ENCODE measurements at places on chromosomes 3 and 15. TPM values are rescaled to one million over a fixed set of nuclear protein-coding genes. Genes with fewer than 3 reads are reported as not detected.

Gene GP5
- total RNA-seq = not detected

Gene CATSPER2
- 0.26 TPM for total RNA-seq

Gene CPN2
- total RNA-seq = not detected

Gene LRRC3B
- not detected for total RNA-seq

Gene MBD4
- total RNA-seq = 26.4 TPM

Gene ZMYND10
- total RNA-seq = 0.26 TPM

Gene ZKSCAN7
- 2.1 TPM for total RNA-seq

Gene CKMT1A
- 3.3 TPM for total RNA-seq

Gene QARS1
- total RNA-seq = 118 TPM

Gene STAC
- 0.33 TPM for total RNA-seq

Gene TNFAIP8L3
- 7.7 TPM for total RNA-seq

Gene CERS3
- total RNA-seq = not detected

Gene NDUFB5
- total RNA-seq = 142 TPM

DNA sequence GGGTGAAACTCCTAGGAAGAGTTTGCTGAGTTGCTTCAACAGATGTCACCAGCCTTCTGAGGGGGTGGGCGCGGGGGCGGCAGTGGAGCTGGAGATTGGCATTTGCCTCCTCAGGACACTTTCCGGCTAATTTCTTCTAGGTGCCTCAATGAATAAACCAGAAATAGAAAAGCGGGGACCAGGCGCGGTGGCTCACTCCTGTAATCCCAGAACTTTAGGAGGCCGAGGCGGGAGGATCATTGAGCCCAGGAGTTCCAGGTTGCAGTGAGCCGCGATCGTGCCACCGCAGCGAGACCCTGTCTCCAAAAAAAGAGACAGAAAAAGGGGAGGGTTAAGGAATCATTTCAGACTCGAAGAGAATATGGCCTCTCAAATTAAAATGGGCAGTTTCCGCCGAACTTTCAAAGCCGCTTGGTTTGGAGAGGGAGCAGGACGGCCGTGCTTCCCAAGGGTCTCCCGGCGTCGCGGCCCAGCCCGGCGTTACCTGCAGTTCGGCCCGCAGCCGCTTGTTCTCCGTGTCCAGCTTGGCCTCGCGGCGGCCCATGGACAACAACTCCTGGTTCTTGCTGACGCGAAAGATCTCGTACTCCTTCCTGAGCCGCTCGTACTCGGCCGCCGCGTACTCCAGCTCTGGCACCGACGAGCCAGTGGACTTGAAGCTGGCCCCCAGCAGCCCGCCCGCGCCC, 587 bp downstream of the NPHP3 start:
- DNase-seq = peak; percentile 84

DNA sequence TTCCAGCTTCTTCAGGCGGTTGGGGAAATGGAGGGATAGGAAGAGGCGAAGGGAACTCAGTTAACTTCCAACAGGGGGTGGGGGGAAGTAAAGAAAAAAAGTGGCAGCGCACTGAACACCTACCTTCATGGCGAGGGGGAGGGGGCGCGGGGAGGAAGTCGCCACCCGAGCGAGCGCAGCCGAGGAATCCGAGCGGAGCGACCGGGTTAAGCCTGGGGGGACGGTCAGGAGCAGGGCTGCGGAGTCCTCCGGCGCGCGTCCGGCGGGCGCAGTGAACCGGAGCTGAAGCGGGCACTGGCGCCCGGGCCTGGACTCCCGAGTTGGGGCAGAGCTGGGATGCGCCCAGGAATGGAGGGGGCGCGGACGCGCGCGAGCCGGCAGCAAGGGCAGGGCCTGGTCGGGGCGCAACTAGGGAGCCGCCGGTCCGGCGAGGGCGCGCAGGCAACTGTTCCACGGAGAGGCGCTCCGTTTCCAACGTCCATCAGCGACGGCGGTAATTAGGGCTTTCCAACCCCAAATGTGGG, at the start of gene WNT5A:
Gene WNT5A (minus strand): TSS at position 450 of the 524 bp plus-strand sequence. CDS start 321 bp downstream, at position 129.
- no peak for DNase-seq

DNA sequence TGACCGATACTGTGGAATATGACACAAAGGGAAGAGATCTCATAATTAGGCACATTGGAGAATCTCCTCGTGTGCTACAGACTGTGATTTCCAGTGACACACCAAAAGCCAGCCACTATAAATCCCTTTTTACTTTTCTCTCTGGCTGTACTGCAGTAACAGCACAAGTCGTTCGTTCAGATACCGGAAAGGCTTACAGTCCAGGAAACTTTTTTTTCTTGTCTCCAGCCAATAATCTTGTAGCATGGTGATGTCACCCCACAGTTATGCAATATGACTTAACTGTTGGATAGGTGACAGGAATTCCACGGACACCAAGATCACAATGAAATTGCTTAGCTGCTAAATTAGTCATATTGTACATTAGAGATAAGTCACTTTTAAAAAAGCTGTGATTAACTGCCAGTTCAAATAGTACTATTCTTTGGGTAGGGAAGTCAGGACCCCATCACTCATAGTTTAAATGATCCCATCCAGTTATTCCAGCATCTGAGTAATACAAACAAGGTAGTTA, 36.3 kb upstream of the TSC22D2 start:
- peak; percentile 86 for DNase-seq

- DNase-seq = no peak
These were observed 54.3 kb upstream of the AGTR1 start for GRCh38 chr3:148643389-148643840.

DNA sequence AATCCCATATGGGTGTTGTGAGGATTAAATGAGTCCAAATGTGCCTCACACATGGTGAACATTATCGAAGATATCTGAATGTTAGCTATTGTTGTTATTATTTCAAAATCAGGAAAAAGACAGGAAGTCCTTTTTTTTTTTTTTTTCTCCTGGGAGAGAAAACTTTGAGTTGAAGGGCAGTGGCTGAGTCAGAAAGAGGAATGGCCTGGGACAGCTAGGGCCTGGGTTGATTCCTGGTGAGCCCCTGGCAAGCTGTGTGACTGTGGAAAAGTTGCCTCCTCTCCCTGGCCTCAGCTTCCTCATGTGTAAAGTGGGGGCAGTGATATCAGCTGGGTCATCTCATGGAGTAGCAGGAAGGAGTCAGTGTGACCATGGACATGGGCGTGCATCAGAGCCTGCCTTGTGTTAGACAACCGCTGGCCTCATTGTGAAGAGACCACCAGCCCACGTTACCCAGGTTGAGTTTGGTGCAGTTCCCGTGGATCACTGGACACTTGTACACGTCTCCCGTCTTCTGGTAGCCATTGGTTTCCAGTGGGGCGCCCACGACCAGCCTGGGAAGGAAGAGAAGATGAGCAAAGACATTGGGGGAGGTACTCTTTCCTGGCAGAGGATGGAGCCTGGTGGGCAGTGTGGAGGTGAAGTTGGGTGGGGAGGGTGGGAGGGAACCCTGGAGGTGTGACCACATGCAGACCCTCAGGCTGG, 63.1 kb downstream of the ITGA11 start:
- no peak for DNase-seq

GRCh38 chr3:23105048-23105447, 98.1 kb upstream of the UBE2E2 start:
- no peak for DNase-seq

DNA sequence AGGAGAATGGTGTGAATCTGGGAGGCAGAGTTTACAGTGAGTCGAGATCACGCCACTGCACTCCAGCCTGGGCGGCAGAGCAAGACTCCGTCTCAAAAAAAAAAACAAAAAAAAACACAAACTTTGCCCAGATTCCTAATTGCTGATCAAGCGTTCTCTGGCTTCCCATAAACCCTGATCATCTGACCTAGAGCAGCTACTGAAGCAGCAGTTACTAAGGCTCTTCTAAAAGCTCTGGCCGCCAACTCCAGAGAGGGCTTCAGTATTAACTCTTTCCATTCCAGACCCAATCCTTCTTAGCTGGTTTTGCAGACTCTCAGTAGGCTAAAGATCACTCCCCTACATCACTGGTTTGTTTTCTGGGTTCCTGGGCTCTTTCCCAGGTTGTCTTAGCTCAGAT, 201.6 kb downstream of the IGSF11 start:
- DNase-seq = no peak

DNA sequence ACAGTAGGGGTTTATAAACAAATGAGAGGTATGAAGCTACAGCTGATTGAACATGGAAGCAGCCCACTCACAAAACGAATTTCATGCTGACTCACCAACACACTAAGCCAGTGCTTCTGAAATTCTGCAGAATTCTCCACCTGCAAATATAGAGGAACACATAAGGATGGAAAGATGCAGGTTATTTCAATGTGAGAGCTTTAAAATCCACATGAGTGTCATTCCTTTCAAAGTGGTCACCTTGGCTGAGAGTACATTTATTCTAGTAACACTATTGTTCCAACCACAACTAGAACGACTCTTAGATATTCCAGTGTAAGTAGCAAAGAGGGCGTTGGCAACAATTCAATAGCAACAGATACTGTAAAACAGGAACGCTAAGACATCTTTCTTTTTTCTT, 189.9 kb upstream of the TSC22D2 start:
- no peak for DNase-seq

GRCh38 chr3:87225659-87226058, 1.4 kb upstream of the CHMP2B start:
- DNase-seq = no peak

- DNase-seq = no peak
These were observed 33.5 kb upstream of the DCUN1D1 start for GRCh38 chr3:183013856-183014255.

DNA sequence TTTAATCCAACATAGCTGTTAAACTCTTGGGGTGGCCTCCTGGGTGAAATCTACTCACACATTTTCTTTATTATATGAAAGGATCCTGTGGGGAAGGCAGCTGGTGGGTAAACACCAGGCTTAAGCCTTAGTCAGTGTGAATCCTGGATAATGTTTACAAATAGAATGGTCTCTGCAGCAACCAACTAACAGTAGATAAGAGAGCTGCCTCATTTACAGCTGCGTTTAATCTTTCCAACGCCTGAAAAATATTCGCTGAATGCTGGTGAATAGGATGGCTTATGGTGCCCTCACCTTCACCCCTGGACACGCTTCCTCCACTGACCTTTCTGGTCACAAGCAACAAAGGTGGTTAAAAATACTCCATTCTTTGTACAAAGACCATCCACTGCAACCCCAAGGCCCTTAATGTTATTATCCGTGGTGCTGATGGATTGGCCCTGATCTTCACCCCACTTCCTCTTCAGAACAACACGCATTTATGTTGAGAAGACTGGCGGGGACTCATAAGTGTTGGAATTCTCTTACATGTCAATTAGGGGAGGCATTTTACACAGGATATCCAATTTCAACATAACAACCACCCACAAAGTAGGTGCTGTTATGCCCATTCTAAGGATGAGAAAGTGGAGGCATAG, 120.0 kb upstream of the FRMD4B start:
- DNase-seq = no peak

GRCh38 chr3:11587766-11588165, 55.9 kb downstream of the VGLL4 start:
- no peak for DNase-seq

- no peak for DNase-seq
These were observed 81.0 kb upstream of the NMNAT3 start for GRCh38 chr3:139758654-139759291.

GRCh38 chr15:88636654-88637053, 2.2 kb upstream of the ISG20 start:
- no peak for DNase-seq

DNA sequence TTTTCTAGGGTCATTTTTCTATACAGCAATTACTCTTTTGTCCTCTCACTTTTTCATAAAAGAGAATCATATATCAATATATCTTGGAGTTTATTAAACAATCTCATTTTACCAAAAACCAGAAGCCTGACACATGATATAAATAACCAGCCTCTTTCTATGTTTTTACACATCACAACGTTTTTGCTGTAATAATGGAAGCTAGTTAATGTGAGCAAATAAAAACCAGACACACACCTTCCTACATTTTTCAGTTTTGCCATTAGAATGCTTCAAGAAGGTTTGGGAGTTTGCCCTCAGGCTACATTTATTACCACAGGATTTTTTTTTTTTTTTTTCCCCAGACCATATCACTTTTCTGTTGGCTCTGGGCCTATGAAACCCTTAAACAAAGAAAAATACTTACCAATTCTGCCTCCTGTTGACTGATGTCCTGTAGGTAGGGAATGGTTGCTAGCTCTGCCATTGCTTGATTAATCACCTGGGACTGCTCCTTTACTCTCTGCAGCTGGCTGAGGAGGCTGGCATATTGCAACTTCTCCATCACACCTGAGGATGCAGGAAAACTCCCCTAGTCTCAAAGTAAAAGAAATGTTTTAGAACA, 165.5 kb downstream of the ECT2 start:
- no peak for DNase-seq

- peak; percentile 90 for DNase-seq
These were observed at the start of gene STOML1 for GRCh38 chr15:73991726-73992593. STOML1 (minus strand) TSS chr15:73992295; CDS start chr15:73992223, 72 bp downstream.

DNA sequence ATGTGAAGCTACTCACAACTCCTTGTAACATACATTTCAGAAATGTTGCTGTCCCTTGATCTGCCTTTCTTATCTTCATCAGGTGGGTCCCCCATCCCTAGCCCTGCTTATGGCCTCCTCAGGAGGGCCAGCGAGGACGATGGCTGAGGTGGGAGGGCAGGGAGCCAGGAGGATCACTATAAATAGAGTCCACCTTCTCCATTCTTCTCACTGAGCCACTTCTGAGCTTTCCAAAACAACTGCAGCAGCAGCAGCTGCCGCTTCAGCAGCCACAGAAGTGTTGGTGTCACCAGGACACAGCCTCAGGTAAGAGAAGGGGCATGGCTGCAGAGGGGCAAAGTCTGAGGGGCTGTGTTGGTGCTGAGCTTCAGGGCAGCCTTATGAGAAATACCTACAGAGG, 53.5 kb downstream of the ANAPC13 start:
- no peak for DNase-seq

- no peak for DNase-seq
These were observed 4.1 kb downstream of the SEMA4B start for GRCh38 chr15:90205050-90205848.

DNA sequence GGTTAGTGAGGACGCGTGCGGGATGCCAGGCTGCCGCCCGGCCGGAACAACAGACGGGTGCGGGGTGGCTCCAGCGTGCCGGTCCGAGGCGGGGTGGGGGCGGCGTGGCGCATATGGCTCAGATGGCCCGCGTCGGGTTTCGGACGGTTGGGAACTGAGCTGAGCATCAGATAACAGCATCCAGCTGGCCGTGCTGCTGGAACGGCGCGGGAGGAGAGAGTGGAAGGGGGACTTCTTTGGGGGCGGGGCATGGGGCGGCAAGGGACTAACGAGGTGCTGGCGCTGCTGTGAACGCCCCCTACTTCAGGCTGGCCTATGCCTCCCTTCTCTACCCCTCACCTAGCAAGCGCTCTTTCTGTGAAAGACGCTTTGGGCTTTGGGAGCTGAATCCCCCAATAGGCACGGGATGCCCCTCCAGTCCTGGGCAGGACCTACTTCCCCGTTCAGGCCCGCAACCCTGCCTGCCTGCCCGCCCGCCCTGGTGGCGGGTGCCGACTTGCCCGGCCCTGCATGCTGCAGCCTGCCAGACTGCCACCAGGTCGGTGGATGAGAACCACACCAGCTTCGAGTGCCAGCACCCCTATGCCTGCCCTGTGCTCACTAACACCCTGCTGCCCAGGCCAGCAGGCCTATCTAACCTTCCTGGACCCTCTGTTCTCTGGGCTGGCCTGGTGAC, 542 bp downstream of the INKA1 start:
- DNase-seq = peak; percentile 62

- no peak for DNase-seq
These were observed 113.9 kb downstream of the MEGF11 start for GRCh38 chr15:66139591-66140207.

- DNase-seq = no peak
These were observed 60.1 kb downstream of the CAPN3 start for GRCh38 chr15:42419369-42419768.

- DNase-seq = no peak
These were observed 116.1 kb downstream of the RAB11A start for GRCh38 chr15:65985387-65985786.
